ENCODE measurements at places on chromosomes 5 and 9. TPM values are rescaled to one million over a fixed set of nuclear protein-coding genes. Genes with fewer than 3 reads are reported as not detected.

DNA sequence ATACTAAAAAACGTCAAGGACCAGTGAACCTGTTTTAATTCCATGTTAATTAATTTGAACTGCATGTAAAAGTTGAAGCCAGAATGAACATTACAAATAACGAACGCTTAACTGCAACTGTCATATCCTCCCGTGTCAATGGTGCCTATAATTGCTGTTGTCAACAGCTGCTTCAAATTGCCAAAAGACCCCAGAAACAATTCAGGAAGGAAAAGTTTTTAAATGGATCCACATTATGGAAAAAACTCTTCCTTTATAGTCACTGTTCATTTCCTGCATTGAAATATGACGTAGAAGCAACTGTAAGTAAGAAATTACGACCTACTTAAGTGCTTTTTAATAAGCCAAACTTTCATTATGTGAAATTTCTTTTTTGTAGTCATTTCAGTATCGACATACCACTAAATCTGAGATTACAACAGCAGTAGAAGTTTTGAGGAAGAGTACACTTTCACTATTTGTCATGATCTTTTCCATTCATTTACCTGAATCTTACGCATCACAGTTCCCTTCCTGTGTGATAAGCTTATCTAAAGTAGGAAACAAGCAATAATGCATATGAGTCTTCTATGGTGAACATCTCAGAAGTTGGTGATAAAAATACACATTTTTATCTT, 37.8 kb downstream of the MEF2C start:
- no peak overlapping the region for H3K4me3 ChIP-seq
- no peaks in the 10 kb centered on the region for H3K36me3 ChIP-seq
- no peak overlapping the region for H3K27ac ChIP-seq
- no peaks in the 10 kb centered on the region for H3K27me3 ChIP-seq
- H3K4me1 ChIP-seq, result peaks cover under 1% of the 10 kb centered on the region

DNA sequence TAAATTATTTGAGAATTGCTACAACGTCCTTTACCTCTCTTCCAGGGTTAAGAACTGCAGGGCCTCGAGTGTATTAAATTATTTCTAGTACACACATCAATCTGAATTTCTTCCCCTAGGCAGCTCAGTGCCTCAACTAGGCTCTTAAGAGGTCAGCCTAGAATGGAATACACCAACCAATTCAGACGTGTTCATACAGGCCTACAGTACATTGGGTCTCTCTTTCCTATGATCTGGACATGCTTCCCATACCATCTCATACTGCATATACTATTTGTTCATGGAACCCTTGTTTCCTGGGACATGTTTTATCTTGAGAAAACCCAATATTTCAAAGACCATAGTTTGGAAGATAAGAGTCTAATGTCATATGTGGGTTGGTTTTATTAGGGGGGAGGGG, 434.1 kb upstream of the WWC1 start:
- no peak overlapping the region for H3K4me3 ChIP-seq
- no peak for DNase-seq
- no peaks in the 10 kb centered on the region for H3K4me1 ChIP-seq
- H3K27me3 ChIP-seq, result no peaks in the 10 kb centered on the region

Gene LSM11
- polyA plus RNA-seq, result 2.9 TPM

Gene ADAMTS19
- 0.25 TPM for polyA plus RNA-seq

Gene BRINP1
- 0.63 TPM for polyA plus RNA-seq

Gene GHR
- polyA plus RNA-seq, result 2.9 TPM

Data from aorta (tissue), 5 donors.